ENCODE measurements at places on chromosomes 12 and 14.

DNA sequence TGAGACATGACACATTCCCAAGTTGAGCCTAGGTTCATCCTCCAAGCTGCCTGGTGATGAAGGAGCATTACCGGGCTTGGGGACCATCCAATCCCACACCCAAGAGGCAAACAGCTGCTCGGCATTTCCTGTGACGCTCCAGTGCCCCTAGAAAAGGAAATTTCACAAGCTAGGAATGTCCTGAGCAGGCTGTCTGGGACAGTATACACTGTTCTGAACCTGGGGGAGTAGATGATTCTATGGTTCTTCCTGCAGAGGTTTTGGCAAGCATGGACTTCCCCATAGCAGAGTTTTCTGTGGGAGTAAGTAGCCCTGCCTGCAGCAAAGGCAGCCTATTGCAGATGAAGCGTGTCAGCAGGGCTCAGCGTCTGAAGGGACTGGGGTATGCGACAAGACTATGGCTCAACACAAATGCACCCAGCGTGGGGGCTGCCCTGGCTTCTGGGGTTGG, 47.4 kb upstream of the SRSF5 start:
- no peak for DNase-seq

- no peak for DNase-seq
Observed at GRCh38 chr14:38419579-38419978, 163.7 kb upstream of the CLEC14A start.

DNA sequence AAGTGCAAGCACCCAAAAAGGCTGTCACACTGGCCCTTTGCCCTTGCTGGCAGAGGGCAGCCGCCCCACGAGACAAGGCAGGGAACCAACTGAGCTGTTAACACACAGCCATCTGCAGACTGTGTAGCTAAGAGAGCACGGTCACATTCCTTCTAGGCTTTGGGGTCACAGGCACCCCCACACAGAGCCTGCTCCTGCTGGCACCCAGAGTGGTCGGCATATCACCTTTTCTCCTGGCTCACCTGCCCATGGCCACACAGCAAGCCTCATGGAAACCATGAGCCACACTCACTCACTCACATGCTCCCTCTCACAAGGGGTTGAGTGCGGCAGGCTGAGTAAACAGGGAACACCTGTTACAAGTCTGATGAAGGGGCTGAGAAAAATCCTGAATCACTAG, 214.5 kb downstream of the PCNX1 start:
- DNase-seq = no peak

- DNase-seq = no peak
Observed at GRCh38 chr12:50517421-50518048, 12.8 kb downstream of the DIP2B start.

DNA sequence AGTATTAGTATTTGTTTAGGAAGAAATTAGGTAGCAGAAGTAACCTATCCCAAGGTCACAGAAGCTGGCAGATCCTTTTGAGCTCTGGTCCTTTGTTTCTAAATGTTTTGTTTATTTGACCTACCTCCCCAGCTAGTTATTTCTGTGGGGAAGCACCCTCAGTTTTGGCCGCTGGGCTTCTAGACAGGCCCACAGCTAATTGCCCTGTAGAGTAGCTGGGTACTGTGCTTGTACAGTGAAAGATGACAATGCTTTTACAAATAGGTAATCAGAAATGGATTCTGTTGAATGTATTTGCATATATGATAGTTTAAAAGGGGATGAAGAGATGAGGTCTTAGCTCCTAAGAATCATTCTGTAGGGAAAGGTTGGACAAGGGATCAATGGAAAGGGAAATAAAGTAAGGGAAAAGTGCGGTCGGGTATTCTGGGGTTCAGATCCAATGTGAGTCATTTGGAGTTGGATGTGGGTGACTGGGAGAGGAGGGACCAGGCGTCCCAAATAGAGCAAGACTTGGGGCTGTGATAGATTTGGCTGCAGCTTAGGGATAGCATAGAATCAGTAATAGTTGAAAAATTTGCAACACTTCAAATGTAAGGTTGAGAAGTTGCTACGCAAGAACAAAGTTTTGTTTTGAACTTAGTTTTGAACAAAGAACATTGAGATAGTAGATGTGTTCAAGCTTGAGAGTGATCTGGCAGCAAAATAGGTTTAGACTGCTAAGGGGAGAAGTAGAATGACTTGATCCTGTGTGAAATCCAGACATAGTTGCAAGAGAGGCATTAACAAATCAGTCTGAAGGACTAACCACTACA, 3.6 kb downstream of the NUDT4 start:
- DNase-seq = no peak

DNA sequence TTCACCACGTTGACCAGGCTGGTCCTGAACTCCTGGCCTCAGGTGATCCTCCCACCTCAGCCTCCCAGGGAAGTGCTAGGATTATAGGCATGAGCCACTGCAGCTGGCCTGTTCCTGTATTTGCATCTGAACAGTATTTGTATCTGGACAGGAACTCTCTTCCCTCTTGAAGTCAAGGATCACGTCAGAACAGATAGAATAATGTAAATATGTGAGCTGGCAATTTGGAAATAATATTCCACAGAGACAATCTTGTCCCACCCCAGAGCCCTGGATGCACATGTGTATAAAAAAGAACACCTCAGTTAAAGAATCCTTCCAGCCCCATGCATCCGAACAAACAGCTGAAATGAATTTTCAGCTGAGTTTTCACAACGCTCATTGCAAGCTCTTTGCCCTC, 118.3 kb downstream of the VEZT start:
- DNase-seq = no peak
